ENCODE measurements at places on chromosomes 6 and 20.

GRCh38 chr6:168291450-168291849 lies 28.1 kb downstream of the DACT2 start:
- H3K4me1 ChIP-seq = no peaks in the 10 kb centered on the region
- no peak overlapping the region for H3K27ac ChIP-seq
- H3K4me3 ChIP-seq = no peak overlapping the region
- no peaks in the 10 kb centered on the region for H3K36me3 ChIP-seq
- peaks cover 40% of the 10 kb centered on the region for H3K27me3 ChIP-seq

DNA sequence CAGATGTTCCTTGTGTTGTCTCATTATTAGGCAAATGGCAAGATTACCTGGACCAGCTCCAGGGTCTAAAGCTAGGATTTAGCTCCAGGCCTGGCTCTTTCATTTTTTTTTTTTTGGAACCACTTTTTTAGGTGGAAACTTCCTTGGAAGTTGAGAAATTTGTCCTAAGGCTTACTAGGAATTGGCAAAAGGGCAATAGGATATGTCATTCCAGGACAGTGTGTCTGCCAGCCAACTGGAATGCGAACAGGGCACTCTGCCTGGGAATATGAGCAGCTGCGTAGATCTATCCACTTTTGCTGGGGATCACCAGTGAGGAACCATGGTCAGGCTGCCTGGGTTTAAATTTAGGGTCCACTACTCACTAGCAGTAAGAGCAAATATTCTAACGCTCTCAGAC lies 304.0 kb downstream of the TSHZ2 start:
- no peak overlapping the region for H3K27ac ChIP-seq
- peaks cover 42% of the 10 kb centered on the region for H3K36me3 ChIP-seq
- H3K4me1 ChIP-seq = no peaks in the 10 kb centered on the region
- no peak overlapping the region for H3K4me3 ChIP-seq
- DNase-seq = no peak

- H3K36me3 ChIP-seq = peaks cover 39% of the 10 kb centered on the region
- H3K4me3 ChIP-seq = peak overlapping the region; percentile 24
- no peak for DNase-seq
- H3K27ac ChIP-seq = peak overlapping the region; percentile 70
- H3K4me1 ChIP-seq = peaks cover 45% of the 10 kb centered on the region
Measured at GRCh38 chr6:125001684-125002405, 39.6 kb downstream of the RNF217 start.

DNA sequence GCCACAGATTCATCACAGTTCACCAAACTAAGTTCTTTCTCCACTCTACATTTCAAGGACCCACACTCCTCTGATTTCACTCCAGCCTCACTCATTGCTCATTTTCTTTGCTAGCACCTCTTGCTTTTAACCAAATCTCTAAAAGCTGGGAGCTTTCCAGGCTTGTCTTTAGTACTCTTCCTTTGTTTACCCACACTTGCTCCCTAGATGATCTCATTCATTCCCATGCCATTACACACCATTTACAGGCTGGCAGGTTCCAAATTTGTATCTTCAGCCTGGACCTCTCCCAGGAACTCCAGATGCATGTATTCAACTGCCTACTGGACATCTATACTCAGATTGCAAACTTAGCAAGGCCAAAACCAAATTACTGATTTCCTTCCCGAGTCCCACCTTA lies 5.3 kb upstream of the GUCA1B start:
- H3K27me3 ChIP-seq = peaks cover 2% of the 10 kb centered on the region
- H3K4me1 ChIP-seq = no peaks in the 10 kb centered on the region
- peaks cover 37% of the 10 kb centered on the region for H3K36me3 ChIP-seq
- DNase-seq = no peak
- peak overlapping the region; percentile 55 for H3K27ac ChIP-seq
- H3K4me3 ChIP-seq = no peak overlapping the region

- DNase-seq = no peak
- H3K27me3 ChIP-seq = peaks cover 9% of the 10 kb centered on the region
- peaks cover 16% of the 10 kb centered on the region for H3K36me3 ChIP-seq
- H3K27ac ChIP-seq = peak overlapping the region; percentile 37
- H3K4me3 ChIP-seq = no peak overlapping the region
Measured at GRCh38 chr6:139378882-139379341, 4.5 kb upstream of the CITED2 start.

DNA sequence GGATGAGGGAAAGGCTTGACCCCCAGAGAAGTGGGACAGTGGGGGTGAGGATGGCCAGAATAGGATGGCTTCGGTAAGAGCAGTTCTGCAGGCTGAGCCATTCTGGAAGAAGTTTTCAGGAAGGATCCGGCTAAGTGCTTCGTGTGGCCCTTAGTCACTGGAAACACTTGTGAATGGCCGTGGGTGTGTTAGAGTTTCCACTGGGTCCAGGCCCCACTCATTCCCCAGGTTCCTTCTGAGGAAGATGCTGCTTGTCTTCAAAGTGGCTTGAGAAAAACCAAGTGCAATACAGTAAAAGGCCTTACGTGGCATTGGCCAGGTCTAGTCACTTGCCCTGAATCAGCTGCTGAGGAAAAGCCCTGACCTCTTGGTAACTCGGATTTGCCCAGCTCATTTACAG lies 27.9 kb downstream of the MANBAL start:
- H3K27ac ChIP-seq = peak overlapping the region; percentile 83
- no peak overlapping the region for H3K4me3 ChIP-seq
- DNase-seq = no peak
- H3K36me3 ChIP-seq = peaks cover 23% of the 10 kb centered on the region
- H3K4me1 ChIP-seq = peaks cover 40% of the 10 kb centered on the region

DNA sequence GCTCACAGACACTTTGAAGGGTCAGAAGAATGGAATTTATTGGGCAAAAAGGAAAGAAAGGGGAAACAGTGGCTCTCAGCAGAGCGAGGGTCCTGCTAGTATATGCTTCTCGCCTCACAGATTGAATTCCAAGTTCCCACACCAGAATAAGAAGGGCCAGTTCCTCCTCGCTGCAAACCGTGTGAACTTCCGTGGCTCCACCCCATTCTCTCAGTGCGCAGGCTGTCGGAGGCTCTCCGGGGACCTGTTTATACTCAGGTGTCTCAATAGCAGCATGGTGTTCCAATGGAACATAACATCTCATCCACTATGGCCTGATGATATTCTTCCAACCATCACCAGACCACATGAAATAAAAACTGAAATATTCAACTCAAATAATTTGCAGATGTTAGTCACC lies 4.6 kb downstream of the SAMD3 start:
- DNase-seq = no peak
- H3K36me3 ChIP-seq = no peaks in the 10 kb centered on the region
- no peaks in the 10 kb centered on the region for H3K27me3 ChIP-seq
- H3K4me1 ChIP-seq = peaks cover 41% of the 10 kb centered on the region

DNA sequence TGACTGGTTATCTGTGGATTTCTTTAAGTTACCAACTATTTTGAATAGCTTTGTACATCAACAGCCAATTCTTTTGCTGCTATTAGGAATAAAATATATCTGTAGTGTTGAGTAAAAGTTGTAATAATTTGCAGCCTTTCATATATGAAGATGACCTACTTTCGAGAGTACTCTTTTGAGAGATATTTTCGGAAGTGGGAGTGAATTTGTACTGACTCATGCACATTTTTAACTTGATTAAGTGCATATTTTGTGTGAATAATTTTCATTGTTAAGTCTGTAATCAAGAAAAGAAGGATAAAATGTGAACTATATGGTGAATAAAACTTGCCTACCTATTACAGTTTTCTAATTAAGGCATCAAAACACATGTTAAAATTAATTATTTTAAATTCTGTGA lies 51.9 kb downstream of the L3MBTL3 start:
- H3K4me1 ChIP-seq = no peaks in the 10 kb centered on the region
- H3K36me3 ChIP-seq = peaks cover 47% of the 10 kb centered on the region
- no peak for DNase-seq

GRCh38 chr6:71967436-71967835 lies 81.1 kb downstream of the RIMS1 start:
- no peaks in the 10 kb centered on the region for H3K27me3 ChIP-seq
- H3K4me3 ChIP-seq = no peak overlapping the region
- no peak overlapping the region for H3K27ac ChIP-seq
- no peak for DNase-seq

DNA sequence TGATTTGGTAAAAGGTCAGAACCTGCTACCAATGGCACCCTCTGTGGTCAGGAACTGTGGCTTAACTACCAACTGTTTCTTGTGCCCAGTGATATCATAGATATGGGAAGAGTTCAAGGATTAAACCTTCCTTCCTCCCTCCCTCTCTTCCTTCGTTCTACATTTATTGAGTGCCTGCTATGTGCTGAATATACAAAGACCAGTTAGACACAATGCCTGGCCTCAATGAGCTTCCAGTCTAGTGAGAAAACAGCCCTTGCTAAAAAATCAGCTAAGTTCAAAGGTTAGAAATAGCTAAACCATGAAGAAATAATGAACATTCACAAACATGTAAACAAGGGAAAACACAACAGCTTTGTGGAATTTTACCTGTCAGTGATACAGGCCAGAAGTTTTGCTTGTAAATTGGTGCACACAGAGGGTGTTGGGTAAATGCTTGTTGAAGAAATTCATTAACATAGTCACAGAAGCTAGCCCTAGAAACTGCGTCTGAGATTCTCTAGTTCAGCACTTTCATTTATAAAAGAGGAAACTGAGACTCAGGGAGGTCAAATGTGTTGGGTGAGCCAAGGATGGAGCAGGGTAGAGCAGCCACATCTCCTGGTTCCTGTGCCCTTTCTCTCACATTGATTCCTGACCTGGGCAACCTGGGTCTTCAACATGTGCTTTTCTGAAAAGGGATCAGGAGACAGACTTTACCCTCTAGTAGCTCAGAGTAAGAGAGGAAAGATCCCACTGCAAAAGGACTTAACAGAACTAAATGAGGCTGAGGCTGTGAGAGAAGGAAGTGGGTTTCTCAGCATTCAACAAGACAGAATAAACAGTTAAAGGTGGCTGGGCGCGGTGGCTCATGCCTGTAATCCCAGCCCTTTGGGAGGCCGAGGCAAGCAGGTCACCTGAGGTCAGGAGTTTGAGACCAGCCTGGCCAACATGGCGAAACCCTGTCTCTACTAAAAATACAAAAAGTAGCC lies 14.4 kb upstream of the FOXO3 start:
- no peak overlapping the region for H3K27ac ChIP-seq
- DNase-seq = no peak
- H3K4me1 ChIP-seq = peaks cover 5% of the 10 kb centered on the region

DNA sequence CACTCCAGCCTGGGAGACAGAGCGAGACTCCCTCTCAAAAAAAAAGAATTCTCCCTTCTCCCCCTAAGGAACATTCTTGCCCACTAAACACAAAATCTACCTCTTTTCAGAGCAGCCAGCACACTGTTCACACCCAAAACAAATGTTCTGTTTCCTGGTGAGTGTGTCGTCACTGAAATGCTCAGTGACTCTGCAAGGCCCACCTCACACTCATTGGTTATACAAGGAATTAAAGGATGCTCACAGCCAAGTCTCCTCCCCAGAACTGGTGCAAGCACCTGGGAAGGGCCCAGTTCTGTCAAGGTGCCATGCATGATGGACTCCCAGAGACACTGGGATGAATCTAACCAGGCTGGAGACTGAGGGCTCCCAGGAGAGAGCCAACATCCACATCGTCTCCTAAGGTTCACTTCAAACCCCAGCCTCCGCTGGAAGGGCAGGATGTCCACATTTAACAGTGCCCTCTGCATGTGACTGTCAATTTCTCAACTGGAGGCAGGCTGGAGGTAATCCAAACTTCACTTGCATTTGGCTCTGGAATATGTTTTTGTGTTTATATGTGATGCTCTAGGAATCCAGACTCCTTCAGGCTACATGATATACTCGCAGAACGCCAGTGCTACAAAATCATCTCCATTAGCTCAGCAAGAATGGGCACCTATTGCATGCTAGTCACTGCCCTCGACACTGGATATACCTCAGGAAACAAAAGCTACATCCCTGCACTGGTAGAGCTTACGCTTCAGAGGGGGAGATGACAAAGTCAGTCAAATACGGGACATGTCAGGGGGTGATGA lies 7.1 kb downstream of the RRBP1 start:
- peaks cover 72% of the 10 kb centered on the region for H3K36me3 ChIP-seq
- DNase-seq = no peak
- H3K4me1 ChIP-seq = peaks cover 49% of the 10 kb centered on the region
- H3K27me3 ChIP-seq = no peaks in the 10 kb centered on the region
- no peak overlapping the region for H3K4me3 ChIP-seq

- H3K27me3 ChIP-seq = peaks cover 28% of the 10 kb centered on the region
- H3K4me3 ChIP-seq = no peak overlapping the region
- H3K36me3 ChIP-seq = no peaks in the 10 kb centered on the region
- no peak for DNase-seq
Measured at GRCh38 chr20:43975096-43975768, 60.6 kb downstream of the TOX2 start.

GRCh38 chr20:19336631-19337030 lies 124.2 kb downstream of the SLC24A3 start:
- H3K27me3 ChIP-seq = peaks cover 4% of the 10 kb centered on the region
- no peak for DNase-seq
- H3K4me1 ChIP-seq = peaks cover 46% of the 10 kb centered on the region
- H3K36me3 ChIP-seq = no peaks in the 10 kb centered on the region
- H3K4me3 ChIP-seq = no peak overlapping the region
- no peak overlapping the region for H3K27ac ChIP-seq

GRCh38 chr6:81736428-81736827 lies 16.1 kb downstream of the TENT5A start:
- H3K4me3 ChIP-seq = no peak overlapping the region
- peaks cover 10% of the 10 kb centered on the region for H3K27me3 ChIP-seq
- no peak for DNase-seq
- H3K27ac ChIP-seq = no peak overlapping the region
- no peaks in the 10 kb centered on the region for H3K4me1 ChIP-seq
- no peaks in the 10 kb centered on the region for H3K36me3 ChIP-seq

DNA sequence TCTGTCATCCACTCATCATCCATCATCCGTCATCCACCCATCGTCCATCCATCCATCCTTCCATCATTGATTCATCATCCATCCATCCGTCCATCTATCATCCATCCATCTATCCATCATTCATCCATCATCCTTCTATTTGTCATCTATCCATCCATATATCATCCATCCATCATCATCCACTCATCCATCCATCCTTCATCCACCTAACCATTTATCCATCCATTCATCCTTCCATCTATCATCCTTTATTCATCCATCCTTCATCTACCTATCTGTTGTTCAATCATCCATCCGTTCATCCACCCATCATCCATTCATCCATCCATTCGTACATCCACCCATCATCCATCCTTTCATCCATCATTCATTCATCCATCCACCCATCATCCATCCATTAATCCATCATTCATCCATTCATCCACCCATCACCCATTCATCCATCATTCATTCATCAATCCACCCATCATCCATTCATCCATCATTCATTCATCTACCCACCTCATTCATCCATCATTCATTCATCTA lies 266.4 kb downstream of the CDH4 start:
- H3K27ac ChIP-seq = peak overlapping the region; percentile 2

GRCh38 chr6:87436435-87436834 lies 28.7 kb downstream of the CFAP206 start:
- H3K4me1 ChIP-seq = no peaks in the 10 kb centered on the region
- H3K27ac ChIP-seq = no peak overlapping the region
- peak; percentile 83 for DNase-seq
- H3K36me3 ChIP-seq = no peaks in the 10 kb centered on the region

DNA sequence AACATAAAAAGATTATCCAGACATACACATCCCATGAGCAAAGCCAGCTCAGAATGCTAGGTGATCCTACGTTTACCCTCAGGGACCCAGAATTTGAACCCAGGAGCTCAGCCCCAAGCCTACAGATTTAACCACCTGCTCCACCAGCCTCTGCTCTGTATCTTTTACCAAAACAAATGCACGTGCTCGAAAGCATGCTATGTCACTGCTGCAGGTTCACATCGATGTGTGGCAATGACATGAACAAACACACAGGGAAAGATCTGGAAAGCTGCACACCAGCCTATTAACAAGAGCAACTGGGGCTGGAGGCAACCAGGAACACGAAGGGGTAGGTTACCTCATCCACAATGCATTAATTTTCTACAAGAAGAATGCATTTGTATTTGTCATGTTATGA lies 32.1 kb downstream of the PREX1 start:
- no peaks in the 10 kb centered on the region for H3K36me3 ChIP-seq
- peaks cover 74% of the 10 kb centered on the region for H3K4me1 ChIP-seq
- no peak overlapping the region for H3K4me3 ChIP-seq
- no peak overlapping the region for H3K27ac ChIP-seq
- peaks cover 6% of the 10 kb centered on the region for H3K27me3 ChIP-seq
- DNase-seq = no peak
